GM10248 (cell line): ENCODE measurements at places on chromosomes 3 and 15.

DNA sequence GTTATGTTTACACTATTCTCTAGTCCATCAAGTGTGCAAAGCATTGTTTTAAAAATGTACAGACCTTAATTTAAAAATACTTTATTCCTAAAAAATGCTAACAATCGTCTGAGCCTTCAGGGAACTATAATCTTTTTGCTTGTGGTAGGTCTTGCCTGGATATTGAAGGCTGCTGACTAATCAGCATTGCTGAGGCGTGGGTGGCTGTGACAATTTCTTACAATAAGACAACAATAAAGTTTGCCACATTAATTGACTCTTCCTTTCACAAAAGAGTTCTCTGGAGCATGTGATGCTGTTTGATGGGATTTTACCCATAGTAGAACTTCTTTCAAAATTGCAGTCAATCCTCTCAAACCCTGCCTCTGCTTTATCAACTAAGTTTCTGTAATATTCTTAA lies 384.0 kb upstream of the TGFBR2 start:
- no peak for DNase-seq

GRCh38 chr3:129282727-129283327 lies 4.2 kb downstream of the HMCES start:
- peak; percentile 82 for DNase-seq

DNA sequence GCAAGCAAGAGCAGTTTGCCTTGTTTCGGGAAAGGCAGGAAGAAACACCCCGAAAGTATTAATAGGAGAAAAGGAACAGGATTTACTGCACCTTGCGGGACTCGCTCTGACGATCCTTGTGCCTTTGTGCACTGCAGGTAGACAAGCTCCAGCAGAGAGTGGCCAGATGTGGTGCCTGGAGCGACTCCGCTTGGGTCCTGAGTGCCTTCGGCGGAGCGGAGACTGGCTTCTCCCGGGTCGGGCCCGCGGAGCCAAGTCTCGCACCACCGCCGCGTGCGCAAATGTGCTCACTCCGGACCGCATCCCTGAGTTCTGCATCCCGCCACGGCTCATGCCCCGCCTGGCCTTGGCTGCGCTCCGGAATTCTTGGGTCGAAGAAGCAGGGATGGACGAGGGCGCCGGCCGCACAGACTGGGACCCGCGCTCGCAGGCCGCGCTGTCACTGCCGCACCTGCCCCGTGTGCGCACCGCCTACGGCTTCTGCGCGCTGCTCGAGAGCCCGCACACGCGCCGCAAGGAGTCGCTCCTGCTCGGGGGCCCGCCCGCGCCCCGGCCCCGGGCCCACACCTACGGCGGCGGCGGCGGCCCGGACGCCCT lies 769 bp downstream of the C2CD4A start:
- no peak for DNase-seq

DNA sequence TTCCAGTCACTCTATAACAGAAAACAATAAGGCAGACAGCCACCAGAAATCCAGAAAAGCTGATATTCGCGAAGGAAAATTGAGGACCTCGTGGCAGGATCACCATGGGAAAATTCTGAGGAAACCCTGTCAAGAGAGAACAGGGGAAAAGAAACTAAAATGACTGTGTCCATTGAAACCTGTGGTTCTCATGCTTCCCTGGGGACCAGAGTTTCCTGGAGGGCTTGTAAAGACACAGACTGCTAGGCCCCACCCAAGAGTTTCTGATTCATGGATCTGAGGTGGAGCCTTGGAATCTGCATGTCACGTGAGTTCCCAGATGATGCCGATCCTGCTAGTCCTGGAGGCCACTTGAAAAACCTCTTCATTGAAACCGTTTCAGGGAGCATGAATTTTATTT lies 420.5 kb downstream of the EPHB1 start:
- DNase-seq = no peak

- DNase-seq = no peak
Measured at GRCh38 chr3:23490459-23490858, 287.3 kb downstream of the UBE2E2 start.

GRCh38 chr3:10228248-10228950 lies 19.9 kb upstream of the TATDN2 start:
- no peak for DNase-seq

DNA sequence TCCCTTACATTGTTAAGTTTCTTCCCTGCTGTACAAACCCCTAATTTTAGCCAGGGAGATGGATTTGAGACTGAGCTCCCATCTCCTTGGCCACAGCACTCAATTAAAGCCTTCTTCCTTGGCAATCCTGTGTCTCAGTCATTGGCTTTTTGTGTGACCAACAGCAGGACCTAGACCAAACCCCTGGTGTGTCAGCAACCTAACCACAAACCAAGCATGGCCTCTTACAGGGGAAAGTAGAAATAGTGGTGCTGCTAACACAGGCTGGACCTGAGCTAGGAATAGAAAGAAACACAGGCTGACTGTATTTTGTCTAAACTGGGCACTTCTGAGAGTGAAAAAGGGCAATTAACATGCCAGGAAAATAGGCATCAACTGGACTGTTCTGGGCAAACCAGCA lies 37.9 kb downstream of the PPCDC start:
- peak; percentile 59 for DNase-seq

DNA sequence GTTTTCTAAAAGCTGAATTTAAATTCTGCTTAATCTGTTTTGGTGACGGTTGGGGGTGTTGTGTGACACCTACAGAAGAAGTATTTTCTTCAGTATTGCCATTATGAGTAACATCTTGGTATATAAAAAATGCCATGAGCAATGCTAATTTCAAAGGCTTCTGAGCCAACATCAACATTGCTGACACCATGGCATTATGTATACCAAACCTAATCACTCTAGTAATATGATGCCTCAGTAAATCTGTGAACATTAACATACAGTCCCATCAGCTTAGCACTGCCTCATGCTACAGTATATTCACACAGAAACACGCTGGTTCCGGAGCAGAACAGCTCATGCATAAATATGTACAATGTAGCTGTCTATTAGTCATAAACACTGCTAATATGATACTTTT lies 75.8 kb downstream of the ZPLD1 start:
- DNase-seq = no peak

DNA sequence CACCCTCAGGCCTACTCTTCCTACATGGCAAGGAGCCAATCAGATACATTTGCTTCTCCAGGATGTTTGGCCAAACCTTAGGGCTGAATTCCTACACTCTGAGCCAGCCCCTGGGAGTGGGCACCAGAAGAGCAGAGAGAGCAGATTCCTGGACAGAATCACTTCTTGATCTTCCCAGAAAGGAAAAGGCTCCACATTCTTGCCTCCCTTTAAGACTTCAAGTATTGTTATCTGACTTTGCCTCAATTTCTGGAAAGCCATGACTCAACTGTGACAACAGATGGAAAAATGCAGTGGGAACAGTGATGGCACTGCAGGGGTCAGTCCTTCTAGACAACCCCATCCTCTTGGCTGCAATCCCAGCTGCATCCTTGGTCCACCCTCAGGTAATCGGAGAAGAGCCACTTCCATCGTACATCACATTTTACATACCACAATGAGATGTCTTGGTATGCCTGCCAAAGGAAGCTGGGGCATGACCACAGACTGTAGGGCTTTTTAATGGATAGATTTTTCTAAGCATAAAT lies 21.0 kb downstream of the SLCO2A1 start:
- no peak for DNase-seq

DNA sequence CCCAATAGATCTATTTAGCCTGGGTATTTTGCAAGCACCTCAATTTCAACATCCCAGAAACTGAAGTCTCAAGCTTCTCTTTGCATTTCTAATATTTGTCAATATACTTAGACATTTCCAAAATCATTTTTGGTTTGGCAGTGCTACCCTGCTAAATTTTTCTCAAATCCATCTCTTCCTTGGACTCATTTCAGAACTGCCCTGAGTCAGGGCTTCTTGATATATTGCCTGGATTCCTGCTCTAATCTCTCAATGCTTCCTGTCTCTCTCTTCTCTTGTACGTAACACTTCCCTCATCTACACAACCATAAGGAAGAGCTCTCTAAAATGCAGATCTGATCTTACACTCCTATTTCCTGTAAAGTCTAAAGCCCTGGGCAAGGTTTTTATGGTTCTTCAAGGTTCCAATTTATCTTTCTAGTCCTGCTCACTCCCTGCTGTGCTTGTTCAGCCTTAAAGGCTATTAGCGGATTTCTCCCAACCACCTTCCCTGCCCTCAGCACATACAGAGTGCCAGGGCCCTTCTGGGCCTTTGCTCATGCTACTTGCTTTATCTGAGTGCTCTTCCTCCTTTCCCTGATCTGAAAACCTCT lies 53.0 kb upstream of the MME start:
- no peak for DNase-seq

DNA sequence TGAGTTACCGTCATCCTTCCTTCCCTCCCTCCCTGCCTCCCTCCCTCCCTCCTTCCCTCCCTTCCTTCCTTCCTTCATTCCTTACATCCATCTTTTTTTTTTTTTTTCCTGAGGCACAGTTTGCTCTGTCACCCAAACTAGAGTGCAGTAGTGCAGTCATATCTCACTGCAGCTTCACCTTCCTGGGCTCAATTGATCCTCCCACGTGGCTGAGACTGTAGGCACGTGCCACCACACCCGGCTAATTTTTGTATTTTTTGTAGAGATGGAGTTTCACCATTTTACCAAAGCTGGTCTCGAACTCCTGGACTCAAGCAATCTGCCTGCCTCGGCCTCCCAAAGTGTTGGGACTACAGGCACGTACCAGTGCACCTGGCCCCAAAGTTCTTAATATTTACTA lies 25.8 kb downstream of the USP3 start:
- no peak for DNase-seq

DNA sequence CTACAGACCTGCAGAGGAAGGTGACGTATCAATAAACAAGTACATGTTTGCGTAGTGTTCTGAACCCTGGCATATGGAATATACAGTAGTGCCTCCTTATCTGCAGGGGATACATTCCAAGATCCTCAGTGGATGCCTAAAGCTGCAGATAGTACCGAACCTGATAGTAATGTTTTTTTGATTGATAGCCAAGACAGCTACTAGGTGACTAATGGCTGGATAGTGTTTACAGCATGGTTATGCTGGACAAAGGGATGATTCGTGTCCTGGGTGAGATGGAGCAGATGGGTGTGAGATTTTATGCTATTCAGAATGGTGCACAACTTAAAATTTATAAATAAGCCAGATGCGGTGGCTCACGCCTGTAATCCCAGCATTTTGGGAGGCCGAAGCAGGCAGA lies 55.8 kb upstream of the IGF2BP2 start:
- DNase-seq = no peak

DNA sequence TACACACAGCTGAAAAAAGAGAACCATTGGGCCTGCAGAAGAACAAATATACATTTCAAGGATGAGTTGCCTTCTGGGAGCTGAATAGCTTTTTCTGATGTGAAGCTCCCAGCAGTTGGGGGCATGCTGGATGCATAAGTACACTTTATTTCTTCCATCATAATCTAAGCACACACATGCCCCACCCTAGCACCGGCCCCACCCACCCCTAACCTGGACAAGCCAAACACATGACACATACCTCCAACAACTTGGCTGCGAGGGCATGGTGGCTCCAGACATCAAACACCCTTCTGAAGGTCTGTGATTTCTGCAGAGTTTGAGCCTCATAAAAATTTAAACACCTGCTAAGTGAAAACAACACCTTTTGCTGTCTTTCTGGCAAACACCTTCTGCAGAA lies 307.2 kb upstream of the TRIM42 start:
- DNase-seq = no peak

DNA sequence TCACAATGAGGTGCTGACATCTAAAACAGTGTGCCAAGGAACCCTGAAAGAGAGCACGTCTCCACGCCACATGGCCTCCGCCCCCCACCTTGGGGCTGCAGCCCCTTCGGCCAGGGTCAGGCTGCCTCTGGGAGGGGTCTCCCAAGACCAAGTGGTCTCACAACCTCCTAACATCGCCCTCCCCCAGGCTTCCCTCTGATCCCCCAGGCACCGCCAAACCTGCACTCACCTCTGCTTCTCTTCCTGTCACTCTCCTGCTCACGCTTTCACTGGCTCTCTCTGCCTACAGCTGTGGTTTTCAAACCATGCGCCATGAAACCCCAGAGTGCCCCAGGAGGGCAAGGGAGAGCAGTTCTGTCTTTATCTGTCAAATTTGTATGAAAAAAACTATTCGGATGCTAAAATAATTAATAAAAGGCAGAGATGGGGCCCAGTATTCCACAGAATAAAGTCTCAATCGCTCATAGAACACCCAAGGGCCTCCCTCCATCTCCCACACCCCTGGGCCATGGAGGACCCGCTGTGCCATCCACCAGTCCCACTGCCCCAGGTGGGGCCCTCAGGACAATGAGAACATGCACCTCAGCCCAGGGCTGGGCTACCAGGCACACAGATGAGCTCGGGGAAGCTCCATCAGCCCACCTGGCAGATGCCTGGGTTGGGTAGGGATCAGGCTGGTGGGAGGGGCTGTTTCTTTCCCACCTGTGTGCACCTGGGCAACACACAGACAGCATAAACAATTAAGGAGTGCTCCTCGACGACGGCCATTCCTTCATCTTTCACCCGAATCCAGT lies 21.5 kb downstream of the CYFIP1 start:
- no peak for DNase-seq

DNA sequence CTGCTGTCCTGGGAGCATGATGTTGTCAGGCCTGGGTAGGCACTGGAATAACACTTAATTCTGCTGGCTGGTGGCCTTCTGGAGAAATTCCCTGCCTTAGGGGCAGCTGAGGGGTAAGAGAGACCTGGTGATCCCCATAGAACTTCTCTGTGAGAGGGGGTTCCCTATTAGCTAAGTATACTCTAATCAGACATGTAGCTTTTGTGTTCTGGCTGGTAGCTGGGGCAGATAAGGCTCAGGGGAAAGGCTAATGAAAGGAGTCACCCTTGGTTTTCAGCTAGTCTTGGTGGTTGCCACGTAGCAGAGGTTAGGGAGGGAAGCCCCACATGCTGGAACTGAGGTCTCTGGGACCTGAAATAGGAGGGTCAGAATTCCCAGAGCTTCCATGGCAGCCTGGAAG lies 952 bp upstream of the HDDC3 start:
- DNase-seq = no peak

- DNase-seq = no peak
Measured at GRCh38 chr3:143000528-143000927, 842 bp upstream of the U2SURP start.

GRCh38 chr15:92305343-92305742 lies 88.3 kb upstream of the ST8SIA2 start:
- no peak for DNase-seq

GRCh38 chr3:125594125-125594524 lies 1.2 kb downstream of the OSBPL11 start:
- DNase-seq = peak; percentile 26

DNA sequence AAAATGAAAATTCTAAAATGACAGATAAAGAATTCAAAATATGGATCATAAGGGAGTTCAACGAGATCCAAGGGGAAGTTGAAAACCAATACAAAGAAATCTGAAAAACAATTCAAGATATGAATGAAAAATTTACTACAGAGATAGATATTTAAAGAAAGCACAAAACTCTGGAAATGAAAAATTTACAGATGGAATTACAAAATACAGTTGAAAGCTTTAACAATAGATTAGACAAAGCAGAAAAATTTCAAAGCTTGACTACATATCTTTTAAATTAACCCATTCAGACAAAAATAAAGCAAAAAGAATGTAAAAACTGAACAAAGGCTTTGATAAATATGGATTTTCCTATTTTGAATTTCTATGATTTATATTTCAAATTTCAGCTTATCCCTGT lies 211.1 kb downstream of the SLC9A9 start:
- DNase-seq = no peak

- no peak for DNase-seq
Measured at GRCh38 chr3:126750756-126751121, 46.7 kb downstream of the CHCHD6 start.
